ENCODE measurements at places on chromosomes 1 and 21.

- DNase-seq, result no peak
Measured at GRCh38 chr1:210294999-210295745, 33.5 kb upstream of the HHAT start.

DNA sequence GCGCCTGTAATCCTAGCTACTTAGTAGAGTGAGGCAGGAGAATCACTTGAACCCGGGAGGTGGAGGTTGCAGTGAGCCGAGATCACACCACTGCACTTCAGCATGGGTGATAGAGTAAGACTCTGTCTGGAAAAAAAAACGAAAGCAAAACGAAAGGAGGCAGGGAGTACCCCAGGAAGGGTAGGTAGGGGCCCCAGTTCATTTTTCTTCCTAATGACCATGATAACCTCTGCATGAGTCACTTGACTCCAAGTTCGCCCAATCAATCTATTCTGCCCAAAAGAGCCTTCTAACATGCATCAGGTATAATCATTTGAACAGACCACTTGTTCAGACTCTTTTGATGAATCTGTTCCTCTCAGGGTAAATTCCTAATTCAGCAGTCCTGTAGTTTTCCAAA, 13.2 kb upstream of the TMEM201 start:
- no peak for DNase-seq

- no peak for DNase-seq
Measured at GRCh38 chr1:201999625-202000238, 10.7 kb upstream of the ELF3 start.

DNA sequence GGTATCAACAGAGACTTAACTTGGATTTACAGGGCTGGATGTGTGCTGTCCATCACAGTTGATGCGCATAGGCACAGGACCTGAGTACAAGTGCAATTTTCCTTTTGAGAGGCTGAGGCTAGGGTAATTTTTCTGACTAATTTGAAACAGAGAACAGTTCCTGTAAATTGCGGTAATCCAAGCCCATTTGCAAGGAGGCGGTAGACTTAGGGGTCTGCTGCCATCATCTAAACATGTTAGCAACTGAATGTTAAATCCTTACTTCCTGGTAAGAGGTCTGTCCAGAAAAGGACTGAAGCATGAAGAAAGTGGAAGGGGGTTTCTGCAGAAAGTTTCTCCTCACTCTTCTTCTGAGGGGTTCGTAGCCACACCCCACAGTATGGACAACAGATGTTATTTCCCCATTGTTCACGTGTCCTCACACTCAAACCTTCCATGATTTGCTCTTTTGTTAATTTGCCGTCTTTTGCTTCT, 23.7 kb upstream of the C1orf198 start:
- no peak for DNase-seq

DNA sequence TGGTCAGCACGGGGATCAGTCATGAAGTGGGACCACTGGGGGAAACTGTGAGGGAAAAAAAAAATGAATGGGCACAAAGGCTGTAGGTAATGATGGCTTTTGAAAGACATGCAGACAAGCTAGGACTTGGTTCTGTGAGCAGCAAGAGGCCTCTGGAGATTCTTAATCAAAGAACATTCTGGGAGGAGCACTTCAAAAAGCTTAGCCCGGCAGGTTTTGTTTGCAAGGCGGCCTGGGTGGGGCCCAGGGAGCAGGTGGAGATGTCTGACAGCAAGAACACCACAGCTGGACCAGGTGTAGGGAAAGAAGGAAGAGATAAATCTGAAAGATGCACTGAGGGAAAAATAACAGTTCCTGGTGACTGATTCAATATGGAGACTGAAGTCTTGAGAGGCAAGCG, 6.0 kb downstream of the TEX35 start:
- no peak for DNase-seq

- no peak for DNase-seq
Measured at GRCh38 chr1:183040547-183040971, 17.3 kb downstream of the LAMC1 start.

DNA sequence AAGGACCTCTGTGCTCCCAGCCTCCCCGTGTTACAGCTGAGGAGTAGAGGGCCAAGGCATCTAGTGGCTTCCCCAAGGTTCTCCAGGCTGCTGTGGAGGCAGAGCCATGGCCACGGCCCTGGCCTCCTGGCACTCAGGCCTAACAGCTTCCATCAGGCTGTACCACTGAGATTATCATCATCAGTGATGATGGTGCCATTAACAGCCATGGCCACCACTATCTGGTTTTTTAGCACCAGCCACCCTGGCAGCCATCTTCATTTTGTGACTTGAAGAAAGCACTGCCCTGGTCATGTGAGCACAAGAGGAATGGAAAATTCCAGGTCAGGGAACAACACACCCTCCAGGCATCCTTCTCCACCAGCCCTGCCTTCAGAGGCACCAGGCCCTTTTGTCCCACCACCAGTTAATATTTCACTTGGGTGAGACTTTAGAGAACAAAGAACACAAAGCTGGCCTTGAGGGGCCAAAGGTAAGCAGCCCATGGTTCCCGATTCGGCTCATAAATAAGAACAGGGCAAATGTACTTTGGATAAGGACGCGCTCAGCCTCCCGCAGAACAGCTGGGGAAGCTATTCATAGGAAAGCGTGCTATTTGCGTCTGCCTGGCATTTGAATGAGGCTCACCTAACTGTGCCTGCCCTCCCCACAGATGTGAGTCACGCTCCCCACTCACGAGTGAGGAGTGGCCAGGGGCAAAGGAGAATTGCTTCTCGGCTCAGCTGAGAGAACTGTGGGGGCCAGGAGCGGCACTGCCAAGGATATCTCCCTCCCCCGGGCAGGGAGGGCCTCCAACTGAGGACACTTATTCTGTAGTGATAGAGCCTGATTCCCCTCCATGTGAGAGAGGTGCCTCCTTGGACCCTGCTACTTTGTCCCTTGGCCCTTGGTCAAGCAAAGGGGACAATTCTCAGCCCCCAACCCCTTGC, 95.6 kb downstream of the CD58 start:
- DNase-seq, result peak; percentile 81

DNA sequence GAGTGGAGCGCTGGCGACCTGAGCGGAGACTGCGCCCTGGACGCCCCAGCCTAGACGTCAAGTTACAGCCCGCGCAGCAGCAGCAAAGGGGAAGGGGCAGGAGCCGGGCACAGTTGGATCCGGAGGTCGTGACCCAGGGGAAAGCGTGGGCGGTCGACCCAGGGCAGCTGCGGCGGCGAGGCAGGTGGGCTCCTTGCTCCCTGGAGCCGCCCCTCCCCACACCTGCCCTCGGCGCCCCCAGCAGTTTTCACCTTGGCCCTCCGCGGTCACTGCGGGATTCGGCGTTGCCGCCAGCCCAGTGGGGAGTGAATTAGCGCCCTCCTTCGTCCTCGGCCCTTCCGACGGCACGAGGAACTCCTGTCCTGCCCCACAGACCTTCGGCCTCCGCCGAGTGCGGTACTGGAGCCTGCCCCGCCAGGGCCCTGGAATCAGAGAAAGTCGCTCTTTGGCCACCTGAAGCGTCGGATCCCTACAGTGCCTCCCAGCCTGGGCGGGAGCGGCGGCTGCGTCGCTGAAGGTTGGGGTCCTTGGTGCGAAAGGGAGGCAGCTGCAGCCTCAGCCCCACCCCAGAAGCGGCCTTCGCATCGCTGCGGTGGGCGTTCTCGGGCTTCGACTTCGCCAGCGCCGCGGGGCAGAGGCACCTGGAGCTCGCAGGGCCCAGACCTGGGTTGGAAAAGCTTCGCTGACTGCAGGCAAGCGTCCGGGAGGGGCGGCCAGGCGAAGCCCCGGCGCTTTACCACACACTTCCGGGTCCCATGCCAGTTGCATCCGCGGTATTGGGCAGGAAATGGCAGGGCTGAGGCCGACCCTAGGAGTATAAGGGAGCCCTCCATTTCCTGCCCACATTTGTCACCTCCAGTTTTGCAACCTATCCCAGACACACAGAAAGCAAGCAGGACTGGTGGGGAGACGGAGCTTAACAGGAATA, 4.2 kb downstream of the TFAP2E start:
- peak; percentile 52 for DNase-seq

DNA sequence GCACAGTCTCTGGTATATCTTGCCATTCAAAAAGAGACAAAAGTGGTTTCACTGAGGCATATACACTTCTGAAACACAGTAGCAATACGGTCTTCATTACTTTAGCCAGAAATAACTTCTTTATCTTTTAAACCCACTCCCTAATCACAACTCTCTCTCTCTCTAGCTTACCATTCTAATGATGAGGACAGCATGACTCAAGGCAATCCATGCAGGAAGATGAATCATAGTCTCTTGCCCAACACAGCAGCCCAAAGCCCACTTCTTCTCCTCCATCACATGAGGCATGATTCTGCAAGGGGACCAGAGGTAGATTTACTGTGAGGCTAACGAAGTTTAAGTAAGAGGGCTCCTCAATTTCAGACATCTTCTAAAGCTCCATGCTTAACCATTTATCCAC, 285.0 kb upstream of the NR5A2 start:
- no peak for DNase-seq

DNA sequence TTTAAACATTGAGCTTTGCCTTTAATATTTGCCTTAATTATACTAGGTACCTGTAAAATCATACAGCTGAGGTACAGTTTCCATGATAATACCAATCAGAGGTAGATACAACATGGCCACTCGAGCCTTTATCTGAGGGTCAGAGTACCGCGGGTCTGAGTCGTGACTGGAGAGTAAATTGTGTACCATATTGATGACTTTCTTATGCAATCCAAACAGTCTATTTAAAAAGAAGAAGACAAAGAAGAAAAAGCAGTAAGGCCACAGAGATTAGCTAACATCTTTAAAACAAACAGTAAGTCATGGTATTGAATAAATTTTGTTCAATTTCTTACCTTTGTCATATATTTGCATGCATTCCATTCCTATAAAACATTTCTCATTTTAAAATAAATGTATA, 68.1 kb upstream of the ANGPTL3 start:
- DNase-seq, result no peak

- no peak for DNase-seq
Measured at GRCh38 chr1:4170548-4171340, 270.7 kb upstream of the C1orf174 start.

GRCh38 chr1:74822851-74823401, 90.0 kb downstream of the TYW3 start:
- DNase-seq, result no peak

- DNase-seq, result no peak
Measured at GRCh38 chr1:101290922-101291561, 54.2 kb downstream of the S1PR1 start.

DNA sequence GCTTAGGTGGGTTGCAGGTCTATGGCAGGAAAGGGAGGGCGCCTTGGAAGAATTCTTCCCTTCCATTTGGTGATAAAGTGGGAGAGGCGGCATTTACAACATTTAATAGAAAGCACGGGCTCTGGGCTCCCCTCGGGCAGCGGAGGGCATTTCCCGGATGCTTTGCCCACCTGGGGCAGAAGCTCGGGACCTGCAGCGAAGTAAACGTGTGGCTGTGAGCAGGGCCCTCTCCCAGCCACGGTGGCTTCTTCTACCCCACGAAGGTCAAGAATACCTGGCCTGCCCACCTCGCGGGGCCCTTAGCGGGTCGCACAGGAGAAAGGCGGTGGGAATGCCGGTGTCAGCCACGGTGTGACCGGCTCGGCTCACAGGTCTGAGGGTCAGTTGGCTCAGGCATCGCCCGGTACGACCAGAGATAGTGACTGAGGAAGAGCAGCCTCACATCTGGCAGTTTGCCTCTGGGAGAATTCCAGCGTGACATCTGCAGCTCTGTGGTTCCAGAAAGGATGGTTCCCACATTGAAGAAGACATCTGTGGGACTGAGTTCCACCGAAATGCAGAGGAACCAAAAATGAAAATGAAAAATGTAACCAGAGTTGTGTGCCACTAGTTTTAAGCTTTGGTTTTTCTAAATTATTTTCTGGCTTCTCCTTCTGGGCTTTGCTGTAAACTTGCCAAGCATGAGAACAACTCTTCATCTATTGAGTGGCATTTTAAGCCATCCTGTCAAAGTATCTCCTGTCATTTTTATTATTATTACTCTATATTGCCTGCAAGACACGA, 720 bp upstream of the F3 start:
- peak; percentile 72 for DNase-seq

- no peak for DNase-seq
Measured at GRCh38 chr1:212737559-212737958, 37.9 kb upstream of the BATF3 start.

- DNase-seq, result no peak
Measured at GRCh38 chr21:35324372-35325220, 275.5 kb upstream of the RUNX1 start.

GRCh38 chr1:101957771-101958170, 39.0 kb downstream of the OLFM3 start:
- no peak for DNase-seq

All from colonic mucosa (tissue), 4 donors.